ENCODE measurements at places on chromosomes 4 and X. TPM values are rescaled to one million over a fixed set of nuclear protein-coding genes. Genes with fewer than 3 reads are reported as not detected.
A peak's percentile ranks its signal among the peaks of the same experiment; 100 is the strongest.

The IL13RA2 gene
- 0.47 TPM for polyA plus RNA-seq

The GAGE13 gene
- not detected for polyA plus RNA-seq

GRCh38 chr4:128841402-128841801, 31.9 kb downstream of the JADE1 start:
- no peak for DNase-seq

- no peak for DNase-seq
Observed at GRCh38 chr4:123037804-123038203, 115.4 kb upstream of the NUDT6 start.

DNA sequence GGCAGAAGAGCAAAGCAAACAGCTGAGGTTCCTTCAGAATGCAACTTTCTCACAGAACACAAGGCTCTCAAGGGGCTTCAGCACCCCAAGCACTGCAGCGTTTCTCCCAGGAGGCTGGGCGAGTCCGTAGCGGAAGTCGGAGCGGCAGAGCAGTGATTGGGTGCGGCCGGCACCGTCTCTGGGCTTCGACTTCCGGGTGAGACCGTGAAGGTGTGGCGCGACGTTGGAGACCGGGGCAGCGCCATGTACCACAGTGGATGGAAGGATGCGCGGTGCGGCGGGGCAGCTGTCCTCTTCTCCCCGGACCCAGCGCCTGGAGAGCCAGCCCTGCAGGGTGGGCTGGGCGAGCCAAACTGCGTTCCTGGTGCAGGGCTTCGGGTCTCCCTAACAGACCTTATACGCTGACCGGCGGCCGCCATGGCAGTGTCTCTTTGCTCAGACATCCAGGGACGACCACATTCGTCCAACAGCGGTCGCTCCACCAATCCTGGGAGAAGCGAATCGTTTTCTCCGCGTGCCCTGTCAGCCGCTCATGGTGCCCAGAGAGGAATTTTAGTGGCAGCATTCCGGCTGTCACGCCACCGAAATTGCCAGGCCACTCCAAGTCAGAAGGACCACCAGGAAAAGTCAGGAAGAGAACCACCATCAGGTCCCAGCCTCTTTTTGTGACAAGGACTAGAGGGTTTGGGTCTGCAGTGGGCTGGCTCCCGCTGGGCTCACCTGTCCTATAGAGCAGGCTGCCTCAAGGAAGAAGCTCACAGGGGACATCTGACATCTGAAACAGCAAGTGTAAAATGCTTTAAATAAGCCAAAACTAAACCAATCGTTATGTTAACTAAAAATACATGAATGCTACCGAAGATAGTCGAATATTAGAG, 20.5 kb downstream of the TRIM61 start:
- DNase-seq: peak; percentile 46

The CHRDL1 gene
- 7.9 TPM for polyA plus RNA-seq

GRCh38 chr4:137610960-137611359, 78.7 kb upstream of the PCDH18 start:
- no peak for DNase-seq

GRCh38 chr4:172750910-172751309, 417.7 kb upstream of the GALNT7 start:
- no peak for DNase-seq

The PTCHD1 gene
- 0.09 TPM for polyA plus RNA-seq

The PAGE3 gene
- polyA plus RNA-seq: not detected

- peak; percentile 39 for DNase-seq
Observed at GRCh38 chrX:43882294-43882681, at the start of gene MAOB. TSS of gene MAOB (minus strand) at chrX:43882450. CDS start at chrX:43882299, 151 bp downstream.

DNA sequence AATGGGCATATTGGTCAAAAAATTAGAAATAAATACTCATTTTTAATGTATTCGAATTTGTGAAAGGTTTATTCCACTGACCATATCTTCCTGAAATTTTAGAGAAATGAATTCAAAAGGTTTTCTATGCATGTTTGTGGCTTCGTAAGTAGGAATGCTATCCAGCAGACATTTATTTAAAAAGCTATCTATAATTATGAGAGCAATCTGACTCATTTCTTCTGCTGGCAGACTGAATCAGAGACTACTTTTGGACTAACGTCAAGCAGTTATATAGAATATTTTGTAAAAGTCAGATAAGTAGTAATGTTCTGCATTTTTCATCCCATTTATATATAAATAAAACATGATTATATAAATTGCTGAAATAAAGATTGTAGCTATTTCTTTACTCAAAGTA, 125.0 kb downstream of the SPCS3 start:
- no peak for DNase-seq

- no peak for DNase-seq
Observed at GRCh38 chrX:46791927-46792809, 33.2 kb upstream of the SLC9A7 start.

The DCLK2 gene
- polyA plus RNA-seq: 11.2 TPM

DNA sequence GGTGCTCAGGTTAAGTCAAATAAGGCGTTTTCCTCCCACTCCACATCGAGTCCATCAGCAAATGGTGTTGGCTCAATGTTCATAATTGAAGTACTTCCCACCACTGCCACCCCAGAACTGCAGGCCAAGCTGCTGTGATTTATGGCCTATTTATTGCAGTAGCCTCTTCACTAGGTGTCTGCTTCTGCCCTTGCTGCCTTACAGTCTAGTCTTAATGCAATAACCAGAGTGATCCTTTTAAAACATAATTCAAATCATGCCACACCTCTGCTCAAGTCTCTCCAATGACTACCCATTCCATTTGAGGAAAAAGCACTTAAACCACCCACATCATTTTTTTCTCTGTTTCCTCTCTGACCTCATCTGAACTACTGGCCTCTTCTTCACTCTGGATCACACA, 220.3 kb downstream of the KCNIP4 start:
- DNase-seq: no peak

DNA sequence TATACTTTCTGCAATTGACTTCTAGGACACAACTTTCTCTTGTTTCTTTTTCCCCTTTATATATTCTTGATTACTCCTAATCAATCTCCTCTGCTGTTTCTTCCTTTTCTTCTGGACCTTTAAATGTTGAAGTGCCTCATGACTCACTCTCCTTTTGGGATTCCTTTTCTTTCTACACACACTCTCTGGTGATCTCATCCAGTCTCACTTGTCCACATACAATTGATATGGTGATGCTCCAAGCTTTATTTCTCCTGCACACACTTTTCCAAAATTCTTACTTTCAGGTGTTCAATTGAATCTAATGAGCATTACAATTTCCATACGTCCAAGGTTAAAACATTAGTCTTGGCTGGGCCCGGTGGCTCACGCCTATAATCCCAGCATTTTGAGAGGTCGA, 794.8 kb upstream of the EPHA5 start:
- no peak for DNase-seq

The ARHGEF38 gene
- polyA plus RNA-seq: 5.0 TPM

GRCh38 chrX:38489341-38489740, 72.0 kb upstream of the TSPAN7 start:
- DNase-seq: no peak

- no peak for DNase-seq
Observed at GRCh38 chrX:16649858-16650257, at the start of gene S100G. TSS of gene S100G (plus strand) at chrX:16650158. CDS start at chrX:16651007, 849 bp downstream.

GRCh38 chr4:168831585-168831918, 178.5 kb downstream of the CBR4 start:
- DNase-seq: no peak

- DNase-seq: peak; percentile 51
Observed at GRCh38 chr4:119041951-119042560, 93.6 kb upstream of the MYOZ2 start.

The CT55 gene
- 0.30 TPM for polyA plus RNA-seq

- DNase-seq: peak; percentile 36
Observed at GRCh38 chrX:31872007-31872406, 800.2 kb upstream of the FTHL17 start.

DNA sequence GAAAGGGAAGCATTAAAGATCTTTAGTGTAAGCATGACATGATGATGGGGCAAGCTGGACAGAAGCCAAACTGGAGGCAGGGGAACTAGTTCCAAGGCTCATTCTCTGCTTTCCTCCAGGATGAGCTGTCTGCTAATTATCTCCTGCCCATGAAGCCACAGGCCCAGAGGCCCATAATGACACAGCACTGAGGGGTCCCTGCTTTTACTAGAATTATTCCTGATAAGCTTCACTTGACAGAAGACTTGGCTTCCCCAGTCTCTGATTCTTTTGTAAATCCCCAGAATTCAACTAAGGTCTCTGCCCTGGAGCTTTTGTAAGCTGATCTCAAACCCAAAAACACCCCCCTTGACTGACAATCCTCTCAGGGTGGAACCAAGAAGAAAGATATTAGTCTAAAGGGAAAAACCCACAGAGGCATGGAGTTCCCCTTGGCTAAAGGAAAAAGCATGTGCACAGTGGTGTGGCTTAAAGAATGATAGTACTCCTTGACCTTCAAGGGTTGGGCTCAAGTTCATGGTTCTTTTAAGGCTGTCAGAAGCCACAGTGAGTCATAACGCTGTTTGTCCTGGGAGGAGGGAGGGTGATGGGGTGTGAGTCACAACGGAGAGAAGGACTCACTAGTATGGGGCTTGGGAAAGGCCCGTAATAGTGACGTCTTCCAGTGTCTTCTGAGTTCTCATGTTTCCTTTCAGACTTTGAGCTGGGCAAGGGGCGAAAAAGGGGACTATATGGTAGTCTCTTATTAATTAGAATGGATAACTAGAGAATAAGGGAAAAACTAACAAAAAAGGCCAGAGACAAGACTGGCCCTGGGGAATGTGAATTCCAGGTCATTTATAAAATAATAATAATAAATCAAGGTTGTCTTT, 146.0 kb upstream of the CPEB2 start:
- peak; percentile 86 for DNase-seq

DNA sequence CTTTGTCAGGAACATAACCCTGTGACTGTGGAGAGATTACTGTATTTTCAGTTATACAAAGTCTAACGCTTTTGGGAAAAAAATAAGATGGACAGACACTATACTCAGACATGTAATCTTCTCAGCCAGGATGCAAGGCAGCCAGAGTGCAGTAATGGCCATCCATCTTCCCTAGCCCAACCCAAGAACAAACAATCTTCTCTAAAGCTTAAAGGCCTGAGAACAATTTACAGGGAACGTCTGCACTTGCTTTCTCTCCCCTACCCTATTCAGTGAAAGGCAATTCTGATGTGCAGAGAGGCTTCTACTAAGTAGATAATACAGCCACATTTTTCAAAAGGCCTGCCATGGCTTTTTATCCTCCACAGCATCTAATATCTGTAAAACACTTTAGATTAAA, 471.3 kb downstream of the FGF13 start:
- no peak for DNase-seq

The SLITRK4 gene
- polyA plus RNA-seq: 2.2 TPM

GRCh38 chr4:122758033-122758432, 25.5 kb downstream of the BBS12 start:
- peak; percentile 35 for DNase-seq

DNA sequence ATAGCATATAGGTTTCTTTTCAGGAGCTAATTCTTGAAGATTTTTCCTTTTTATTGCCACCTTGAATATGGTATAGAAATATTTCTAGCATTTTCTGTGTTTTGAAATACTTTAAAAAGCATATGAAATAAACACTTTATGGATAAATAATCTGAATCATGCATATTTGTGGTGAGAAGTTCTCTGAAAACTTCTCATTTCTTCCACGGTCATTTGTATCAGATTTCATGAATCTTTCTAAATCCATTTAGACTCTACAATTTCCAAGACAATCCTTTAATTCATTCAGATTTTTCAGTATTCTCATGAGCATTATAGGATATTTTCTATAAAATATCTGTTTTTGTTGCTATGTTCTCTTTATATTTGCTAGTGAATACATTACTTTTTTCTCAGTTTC, 16.2 kb upstream of the CA5B start:
- no peak for DNase-seq

DNA sequence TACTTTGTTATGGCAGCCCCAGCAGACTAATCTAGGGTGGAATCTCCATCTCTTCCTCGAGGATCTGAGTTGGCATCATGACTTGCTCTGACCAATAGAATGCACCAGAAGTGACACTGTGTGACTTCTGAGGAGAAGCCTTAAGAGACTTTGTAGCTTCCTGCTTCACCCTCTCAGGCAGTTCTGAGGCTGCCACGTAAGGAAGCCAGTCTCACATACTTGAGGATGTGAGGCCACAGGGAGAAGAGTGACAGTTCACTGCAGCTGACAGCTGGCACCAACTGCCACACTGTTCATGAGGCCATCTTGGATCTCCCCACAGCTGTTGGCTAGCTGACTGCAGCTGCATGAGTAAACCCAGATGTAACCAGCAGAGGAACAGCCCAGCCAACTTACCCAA, 29.3 kb upstream of the BCOR start:
- DNase-seq: no peak

DNA sequence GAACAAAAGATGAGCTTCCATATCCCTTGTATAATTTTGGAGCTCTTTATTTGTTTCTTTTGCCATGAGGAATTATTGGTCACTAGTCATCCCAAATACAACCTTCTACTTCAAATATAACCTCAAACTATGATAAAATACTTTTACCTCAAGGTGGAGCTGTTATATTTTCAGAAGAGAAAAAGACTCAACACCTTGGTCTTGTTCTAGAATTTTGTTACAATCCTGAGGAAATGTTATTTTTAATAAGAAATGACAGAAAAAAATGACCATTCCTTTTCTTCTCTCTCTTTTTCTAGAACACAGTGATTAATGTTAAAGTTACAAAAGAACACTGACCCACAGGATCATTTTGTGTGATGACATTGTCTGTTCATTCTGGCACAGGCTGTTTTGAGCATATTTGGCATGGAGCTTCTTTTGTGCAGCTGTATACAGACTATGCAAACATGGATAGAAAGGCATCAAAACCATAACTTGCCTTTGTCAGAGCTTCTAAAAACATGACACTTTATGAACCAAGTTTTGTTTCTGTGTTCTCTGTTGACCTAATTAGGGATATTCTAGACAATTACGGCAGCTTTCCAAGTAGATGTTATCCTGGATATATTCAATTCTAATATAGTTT, 159.6 kb upstream of the CTSO start:
- no peak for DNase-seq

- no peak for DNase-seq
Observed at GRCh38 chr4:2258091-2259035, 3.5 kb downstream of the MXD4 start.

DNA sequence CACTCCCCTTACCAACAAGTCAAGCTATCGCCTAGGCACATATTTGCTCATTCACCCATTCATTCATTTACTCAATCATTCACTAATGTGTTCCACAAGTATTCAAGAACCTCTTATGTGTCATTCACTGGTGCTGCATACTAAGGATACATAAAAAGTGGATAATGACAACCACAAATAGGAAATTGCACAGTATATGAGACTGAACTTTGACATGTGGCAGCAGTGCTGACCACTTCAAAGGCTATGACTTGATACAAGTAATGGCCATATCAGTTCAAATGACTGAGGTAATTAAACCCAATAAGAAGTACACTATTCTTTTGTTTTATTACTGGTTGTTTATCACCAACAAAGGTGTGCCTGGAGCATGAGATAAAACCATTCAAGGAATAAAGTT, 282.5 kb downstream of the KLHL13 start:
- no peak for DNase-seq

The CNKSR2 gene
- polyA plus RNA-seq: 8.4 TPM
